H7 (cell line): ENCODE measurements at places on chromosomes 7 and 10. TPM values are rescaled to one million over a fixed set of nuclear protein-coding genes. Genes with fewer than 3 reads are reported as not detected.

CHRM2 gene
- 0.18 TPM in 1 of 2 replicates, not detected in the other for total RNA-seq

- DNase-seq: no peak
Measured at GRCh38 chr7:81074406-81074805, 155.6 kb upstream of the SEMA3C start.

NKX2-3 gene
- total RNA-seq: not detected in 2 replicates

GRCh38 chr7:101995121-101995520 is 177.7 kb downstream of the CUX1 start:
- peak; percentile 23 for DNase-seq

- peak; percentile 32 for DNase-seq
Measured at GRCh38 chr7:151209588-151209987, 700 bp downstream of the H2BK1 start.

DNA sequence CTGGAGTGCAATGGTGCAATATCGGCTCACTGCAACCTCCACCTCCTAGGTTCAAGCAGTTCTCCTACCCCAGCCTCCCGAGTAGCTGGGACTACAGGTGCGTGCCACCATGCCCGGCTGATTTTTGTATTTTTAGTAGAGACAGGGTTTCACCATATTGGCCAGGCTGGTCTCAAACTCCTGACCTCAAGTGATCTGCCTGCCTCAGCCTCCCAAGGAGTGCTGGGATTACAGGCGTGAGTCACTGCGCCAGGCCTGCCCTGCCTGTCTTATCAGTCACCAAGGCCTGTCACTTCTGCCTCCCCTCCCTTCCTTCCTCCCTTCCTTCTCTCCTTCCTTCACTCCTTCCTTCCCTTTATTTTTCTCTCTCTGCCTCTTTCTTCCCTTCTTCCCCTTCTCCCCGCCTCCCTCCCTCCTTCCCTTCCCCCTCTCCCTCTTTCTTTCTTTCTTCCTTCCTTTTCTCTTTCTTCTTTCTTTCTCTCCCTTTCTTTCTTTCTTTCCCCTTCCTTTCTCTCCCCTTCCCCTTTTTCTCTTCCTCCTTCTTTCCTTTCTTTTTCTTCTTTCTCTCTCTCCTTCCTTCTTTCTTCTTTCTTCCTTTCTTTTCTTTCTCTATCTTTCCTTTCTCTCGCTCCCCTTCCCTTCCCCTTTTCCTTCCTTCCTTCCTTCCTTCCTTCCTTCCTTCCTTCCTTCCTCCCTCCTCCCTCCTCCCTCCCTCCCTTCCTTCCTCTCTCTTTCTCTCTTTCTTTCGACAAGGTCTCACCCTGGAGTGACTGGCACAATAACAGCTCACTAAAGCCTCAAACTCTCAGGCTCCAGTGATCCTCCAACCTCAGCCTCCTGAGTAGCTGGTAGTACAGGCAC is 3.1 kb upstream of the ST7 start:
- no peak for DNase-seq

DNA sequence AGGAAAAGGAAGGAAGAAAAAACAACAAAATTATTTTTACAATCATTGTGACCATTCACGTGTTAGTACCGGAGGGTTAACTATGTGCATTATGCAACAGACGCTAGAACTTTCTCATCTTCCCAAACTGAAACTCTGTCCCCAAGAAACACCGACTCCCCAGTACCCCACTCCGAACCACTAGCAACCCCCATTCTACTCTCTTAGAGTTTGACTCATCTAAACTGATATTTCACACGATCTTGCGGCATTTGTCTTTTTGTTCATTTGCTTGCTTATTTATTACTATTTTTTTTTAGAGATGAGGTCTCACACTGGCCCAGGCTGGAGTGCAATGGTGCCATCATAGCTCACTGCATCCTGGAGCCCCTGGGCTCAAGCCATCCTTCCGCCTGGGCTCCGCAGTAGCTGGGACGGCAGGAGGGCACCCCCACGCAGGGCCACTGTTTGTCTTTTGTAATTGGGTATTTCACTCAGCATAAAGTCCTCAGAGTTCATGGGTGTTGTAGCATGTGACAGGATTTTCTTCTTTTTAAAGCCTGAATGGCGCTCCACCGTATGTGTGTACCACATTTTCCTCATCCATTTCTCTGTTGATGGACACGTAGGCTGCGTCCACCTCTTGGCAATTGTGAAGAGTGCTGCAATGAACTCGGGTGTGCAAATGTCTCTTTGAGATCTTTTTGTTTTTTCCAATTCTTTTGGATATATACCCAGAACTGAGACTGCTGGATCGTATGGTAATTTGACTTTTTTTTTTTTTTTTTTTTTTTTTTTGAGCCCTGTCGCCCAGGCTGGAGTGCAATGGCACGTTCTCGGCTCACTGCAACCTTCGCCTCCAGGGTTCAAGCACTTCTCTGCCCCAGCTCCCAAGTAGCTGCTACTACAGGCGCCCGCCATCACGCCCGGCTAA is 9.5 kb downstream of the MNX1 start:
- peak; percentile 49 for DNase-seq

DNA sequence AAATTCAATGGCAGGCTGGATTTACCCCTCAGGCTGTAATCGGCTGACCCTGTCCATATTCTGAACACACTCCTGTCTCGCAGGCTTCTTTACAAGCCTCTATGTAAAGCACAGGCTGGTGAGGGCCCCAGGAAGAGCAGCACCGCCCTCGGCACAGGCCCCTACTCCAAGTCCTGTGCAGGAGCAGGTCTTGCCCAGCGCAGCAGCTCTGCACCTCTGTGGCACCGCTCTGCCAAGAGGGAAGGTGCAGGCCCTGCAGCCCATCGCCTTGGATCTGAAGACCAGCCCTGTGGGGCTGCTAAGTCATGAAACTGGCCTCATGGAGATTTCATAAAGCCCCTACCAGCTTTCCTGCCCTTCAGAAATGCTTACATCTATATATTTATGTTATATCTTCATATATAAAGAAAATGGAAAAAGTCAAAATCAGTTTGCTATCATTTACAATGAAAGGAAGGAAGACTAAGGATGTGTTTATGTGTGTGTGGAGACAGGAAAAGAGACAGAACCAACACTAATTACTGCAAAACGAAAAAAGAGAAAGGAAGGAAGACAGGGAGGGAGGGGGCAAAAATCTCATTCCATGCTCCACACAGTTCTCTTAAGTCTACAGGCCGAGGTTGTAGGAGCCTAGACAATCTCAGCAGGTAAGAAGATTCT is 9.6 kb downstream of the TMEM176B start:
- DNase-seq: no peak
